Hematopoietic multipotent progenitor cell treated with erythropoietin and hydrocortisone succinate and interleukin-3 and kit ligand, for 4 days (in vitro differentiated cells): ENCODE measurements at places on chromosomes 7 and 10.
A peak's percentile ranks its signal among the peaks of the same experiment; 100 is the strongest.

DNA sequence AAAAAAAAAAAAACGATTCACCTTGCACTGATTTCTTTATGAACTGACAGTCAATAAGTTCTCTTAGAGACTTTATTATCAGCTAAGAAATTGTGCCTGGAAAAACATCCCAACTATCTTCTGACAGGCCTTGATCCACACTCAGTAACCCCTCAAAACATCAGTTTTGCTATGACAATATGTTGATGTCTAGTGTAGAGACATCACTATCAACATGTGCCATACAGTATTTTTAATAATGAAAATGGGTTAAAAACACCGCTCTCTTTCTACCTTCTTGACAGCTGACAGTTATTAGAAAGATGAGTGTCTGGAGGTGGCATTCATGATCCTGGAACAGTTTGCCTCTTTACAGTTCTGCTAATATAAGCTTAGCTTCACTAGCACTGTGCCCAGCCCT is 175.8 kb upstream of the TMEM229A start:
- DNase-seq: no peak

GRCh38 chr7:73895626-73896025 is 34.7 kb downstream of the TMEM270 start:
- DNase-seq: no peak

DNA sequence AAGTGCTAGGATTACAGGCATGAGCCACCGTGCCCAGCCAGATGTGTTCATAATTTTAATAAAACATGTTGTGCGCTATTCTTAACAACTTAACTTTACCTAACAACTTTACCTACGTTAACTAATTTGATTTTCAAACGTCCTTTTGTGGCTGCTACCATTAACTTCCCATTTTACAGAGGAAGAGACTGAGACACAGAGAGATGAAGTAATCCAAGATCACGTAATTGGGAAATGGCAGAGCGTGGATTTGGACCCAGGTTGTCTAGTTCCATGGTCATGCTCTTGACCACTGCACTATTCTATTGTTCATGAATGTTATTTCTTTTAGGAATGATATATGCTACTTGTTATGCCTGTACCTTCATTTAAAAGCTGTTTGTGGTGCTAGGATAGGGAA is 80.3 kb upstream of the MTPN start:
- DNase-seq: no peak

DNA sequence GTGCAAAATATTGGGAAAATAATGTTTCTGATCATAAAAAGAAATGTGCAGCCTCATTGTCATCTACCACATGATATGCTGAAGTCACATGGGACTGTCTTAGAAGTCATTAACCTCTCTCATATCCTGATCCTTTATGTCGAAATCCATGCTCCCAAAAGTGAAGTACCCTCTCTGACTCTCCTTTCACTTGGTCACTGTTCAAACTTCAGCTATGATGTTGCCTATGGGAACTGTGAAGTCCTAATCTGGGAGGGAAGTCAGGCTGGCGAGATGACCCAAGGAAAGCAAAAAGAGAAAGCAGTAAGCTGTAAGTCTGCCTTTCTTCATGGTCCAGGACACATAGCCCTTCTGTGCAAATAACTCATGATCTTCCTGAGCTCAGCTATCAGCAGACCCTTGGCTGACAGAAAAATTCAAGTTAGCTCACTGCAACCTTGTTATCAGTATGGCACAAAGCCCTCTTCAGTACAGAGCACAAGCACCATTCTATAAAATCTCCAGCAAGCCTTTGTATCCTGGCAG is 29.5 kb downstream of the WASL start:
- peak; percentile 70 for DNase-seq

DNA sequence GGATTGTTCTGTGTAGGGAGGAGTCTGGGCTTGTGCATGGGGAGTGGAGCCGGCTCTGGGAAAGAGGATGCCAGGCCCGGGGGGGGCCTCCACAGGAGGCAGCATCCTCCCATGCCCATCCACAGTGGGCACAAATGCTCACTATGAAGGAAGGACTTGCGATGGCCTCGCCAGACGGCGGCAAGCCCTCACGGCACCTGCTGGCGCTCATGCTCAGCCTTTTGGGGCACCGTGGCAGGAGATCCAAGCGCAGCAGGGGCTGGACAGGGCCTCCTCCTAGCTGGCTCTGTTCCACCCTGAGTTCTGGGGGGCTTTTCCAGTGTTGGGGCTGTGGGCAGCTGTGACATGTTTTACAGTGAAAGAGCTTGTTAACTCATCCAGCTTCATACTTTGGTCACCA is 15.2 kb downstream of the MDH2 start:
- DNase-seq: no peak

DNA sequence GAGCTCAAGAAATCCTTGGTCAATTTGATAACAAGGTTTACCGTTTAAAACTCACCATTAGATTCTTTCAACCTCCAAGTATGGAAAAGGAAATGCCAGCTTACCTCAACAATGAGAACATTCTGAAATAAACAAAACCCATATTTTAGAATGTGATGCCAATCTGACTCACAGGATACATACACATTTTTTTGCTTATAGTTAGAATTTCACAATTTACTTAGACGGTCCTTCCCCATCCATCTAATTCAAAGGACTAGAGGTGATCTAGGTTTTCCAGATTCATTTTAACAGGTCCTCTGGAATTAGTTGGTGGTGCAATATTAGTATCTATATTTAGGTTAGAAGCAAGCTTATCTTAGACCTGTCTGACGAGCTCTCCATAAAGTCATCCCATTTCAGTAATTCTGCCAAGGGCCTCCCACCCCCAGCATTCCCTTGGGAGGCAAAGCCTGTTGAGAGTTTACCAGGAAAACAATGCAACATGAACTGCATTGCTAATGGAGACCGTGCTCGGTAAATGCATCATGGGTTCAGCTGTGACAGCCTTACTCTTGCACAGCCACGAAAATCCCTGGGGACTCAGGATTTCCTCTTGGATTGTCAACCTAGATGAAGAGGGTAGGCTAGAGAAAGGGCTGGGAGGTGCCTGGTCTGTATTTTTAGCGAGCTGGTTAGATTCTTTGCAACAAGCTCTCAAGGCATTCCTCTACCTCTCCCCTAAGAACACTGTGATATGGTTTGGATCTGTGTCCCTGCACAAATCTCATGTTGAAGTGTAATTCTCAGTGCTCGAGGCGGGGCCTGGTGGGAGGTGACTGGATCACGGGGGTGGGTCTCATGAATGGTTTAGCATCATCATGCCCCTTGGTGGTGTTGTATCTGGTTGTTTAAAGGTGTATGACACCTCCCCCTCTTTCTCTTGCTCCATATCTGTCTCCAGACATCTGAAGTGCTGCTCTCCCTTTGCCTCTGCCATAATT is 93.8 kb downstream of the PRTFDC1 start:
- no peak for DNase-seq

GRCh38 chr10:1860351-1860750 is 123.0 kb upstream of the ADARB2 start:
- DNase-seq: no peak

DNA sequence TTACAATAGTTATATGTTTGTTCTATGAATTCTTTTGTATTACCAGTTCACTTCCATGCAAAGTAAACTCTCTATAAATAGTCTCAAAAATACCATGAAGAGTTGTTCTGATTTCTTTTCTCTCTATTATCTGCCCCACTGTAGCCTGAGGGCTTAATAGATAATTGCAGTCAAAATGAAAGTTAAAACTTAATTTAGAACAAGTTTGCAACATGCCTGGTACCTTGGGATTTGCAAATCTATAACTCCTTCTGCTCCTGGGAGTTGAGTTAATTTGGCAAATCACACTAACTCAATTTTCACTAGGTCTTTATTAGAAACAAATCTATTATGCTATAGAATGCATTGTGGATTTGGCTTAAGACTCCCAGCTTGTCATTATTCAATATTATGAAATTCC is 21.8 kb upstream of the NDUFA5 start:
- DNase-seq: no peak

DNA sequence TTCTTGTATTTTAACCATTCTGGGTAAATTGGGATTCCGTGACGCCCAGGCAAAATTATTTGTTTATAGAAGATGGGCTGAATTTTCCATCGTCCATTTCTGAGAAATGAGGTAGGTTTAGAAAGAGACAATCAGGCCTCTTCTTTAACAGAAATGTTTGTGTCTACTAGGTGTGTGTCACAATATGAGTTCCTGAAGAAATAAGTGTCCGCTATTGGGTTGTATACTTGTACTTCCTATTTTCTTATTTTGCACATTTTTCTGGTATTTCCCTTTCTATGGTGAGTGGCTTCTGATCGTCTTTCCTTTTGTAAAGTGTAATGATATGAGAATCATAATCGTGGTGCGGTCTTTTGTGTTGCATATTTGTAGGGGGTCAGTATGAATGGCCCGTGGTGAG is 83.9 kb downstream of the TCF7L2 start:
- no peak for DNase-seq

DNA sequence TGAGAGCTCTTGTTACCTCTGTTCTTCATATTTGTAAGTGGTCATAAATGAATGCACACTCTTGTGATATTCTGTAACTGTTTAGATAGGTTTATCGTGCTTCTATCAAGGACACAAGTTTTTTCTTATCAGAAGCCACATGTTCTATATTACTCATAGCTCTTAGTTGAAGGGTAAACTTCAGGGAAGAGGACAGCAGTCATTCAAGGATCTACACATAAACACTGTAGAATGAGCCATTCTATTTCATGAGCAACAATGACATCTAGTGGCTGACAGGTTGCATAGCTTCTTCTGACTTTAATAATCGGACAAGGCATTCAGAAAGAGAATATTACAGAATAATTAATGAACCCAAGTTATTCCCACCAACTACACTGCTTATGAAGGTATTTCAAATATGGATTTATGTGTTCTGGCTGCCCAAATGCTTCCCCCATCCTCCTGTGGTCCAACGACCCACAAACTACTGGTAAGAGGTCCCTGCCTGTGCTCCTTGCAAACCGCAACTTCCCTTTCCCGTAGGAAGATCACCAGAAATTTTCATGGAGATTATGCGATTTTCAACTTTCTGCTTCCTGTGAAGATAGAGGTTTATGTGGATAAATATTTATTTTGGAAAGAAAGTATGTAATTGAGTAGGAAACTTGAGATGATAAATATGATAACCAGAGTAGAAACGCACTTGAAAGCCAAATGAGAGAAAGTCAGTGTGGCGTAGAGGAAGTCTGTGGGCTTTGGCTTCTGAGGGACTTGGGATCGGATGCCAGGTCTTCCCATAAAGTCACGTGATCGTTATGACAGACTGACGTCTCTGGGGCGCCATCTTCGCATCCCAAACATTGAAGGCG is 16.8 kb upstream of the ABCB5 start:
- DNase-seq: peak; percentile 87

DNA sequence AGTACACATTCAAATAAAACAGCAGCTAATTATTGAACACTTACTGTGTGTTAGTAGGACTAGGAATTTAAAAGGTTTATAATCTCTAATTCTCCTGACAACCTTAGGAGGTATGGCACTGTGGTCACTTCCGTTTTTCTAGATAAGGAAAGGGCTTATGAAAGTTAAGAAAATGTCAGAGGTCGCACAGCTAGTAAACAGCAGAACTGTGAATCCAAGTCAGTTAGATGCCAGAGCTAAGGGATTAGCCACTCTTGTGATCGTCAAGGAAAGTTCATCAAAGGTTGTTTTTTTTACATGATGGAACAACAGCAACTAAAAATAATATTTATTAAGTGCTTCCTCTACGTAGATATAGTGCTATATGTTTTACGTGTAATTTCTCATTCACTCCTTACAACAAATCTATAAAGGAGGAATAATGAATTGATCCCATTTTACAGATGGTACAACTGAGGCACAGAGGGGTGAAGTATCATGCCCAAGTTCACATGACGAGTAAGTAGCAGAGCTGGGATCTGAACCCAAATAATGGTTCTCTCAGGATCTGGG is 84.9 kb downstream of the NAMPT start:
- DNase-seq: peak; percentile 8

DNA sequence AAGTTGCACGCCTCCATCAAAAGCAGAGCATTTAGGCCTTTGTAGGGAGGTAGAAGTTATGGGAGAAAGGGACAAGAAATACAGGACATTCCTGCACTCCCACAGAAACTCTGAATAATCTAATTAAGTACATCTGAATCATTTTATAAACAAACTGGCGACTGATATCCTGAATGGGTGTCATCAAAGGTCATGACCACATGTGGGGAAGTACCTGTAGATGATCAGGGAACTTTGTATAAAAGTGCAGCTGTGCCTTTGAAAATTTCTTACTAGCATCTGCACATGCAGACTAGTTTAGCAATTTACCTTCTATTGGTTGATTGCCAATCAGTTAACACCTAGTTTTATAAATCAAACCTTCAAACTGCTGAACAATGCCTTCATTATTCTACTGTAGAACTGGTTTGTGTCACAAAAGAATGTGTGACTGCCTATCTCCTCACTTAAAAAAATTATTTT is 17.1 kb downstream of the STEAP4 start:
- no peak for DNase-seq

DNA sequence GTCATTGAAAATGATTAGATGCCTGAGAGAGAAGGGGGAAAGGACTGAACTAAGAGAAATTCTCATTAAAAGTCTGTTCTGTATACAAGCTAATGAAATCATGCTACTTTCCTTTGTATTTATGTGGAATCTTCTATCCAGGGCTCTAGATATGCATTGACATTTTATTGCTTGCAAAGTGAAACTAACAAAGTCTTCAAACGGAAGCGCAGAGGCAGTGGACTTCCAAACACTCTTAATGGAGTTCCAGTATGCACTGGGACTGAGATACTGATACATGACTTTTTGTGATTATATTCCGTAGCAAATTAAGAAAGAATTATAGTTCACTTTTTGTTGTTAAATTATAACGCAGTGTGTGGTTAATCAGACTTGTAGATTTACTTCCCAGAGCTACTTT is 166.8 kb upstream of the TBX20 start:
- DNase-seq: no peak

DNA sequence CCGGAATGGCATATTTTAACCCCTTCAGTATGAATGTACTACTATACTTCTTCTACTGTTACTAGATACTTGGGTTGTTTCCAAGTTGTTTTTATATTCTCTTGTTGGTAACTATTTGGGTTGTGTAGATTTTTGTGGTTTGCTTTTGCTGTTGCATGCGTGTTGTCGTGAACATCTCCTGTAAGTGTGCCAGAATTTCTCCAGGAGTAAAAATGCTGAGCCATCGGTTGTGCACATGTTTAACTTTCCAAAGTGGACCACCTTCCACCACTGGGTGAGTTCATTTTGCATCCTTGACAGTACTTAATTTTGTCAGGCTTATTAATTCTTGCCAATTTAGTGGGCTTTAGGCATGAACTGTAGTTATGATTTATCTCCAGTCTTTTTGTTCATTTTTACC is 47.9 kb downstream of the CSGALNACT2 start:
- no peak for DNase-seq

DNA sequence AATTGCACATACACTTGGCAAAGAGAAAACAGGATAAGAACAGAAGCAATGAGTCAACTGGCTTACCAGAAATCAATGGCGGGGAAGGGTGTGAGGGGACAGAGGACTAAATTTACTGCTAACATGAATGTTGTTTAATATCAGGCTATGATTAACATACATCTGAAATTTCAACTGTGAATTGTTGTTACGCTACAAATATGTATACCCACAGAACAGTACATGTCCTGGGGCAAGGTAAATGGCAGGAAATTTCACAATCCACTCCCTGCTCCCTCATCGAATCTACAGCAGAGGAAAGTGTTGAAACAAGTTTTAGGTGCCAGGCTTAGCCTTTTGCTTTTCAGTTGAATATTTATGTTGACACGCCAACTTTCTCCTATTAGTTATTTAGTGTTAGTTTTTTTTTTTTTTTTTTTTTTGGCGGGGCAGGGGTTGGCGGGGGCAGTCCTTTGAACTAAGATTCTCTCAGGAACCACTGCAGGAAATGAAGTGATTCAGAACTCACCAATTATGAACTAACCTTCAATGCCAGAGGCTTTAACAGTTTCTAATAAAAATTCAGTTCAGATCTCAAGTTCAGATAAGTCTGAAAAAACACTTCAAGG is 99.0 kb downstream of the UBE2H start:
- DNase-seq: peak; percentile 35
